Right ventricle myocardium inferior (tissue), 1 donor: ENCODE measurements at places on chromosomes 1 and 21. TPM values are rescaled to one million over a fixed set of nuclear protein-coding genes. Genes with fewer than 3 reads are reported as not detected.

The SASS6 gene
- 2.2 TPM for total RNA-seq

The AMY2B gene
- 15.1 TPM for total RNA-seq

The PGLYRP3 gene
- not detected for total RNA-seq

The RBM11 gene
- 0.14 TPM for total RNA-seq

The RNU1-3 gene
- total RNA-seq, result 4,572 TPM
